Thymus (tissue), 14 donors: ENCODE measurements at places on chromosomes 16 and 17.

GRCh38 chr16:17397499-17397891, 73.3 kb downstream of the XYLT1 start:
- DNase-seq = no peak

GRCh38 chr17:75114552-75115314, 5.0 kb downstream of the ARMC7 start:
- DNase-seq = no peak

DNA sequence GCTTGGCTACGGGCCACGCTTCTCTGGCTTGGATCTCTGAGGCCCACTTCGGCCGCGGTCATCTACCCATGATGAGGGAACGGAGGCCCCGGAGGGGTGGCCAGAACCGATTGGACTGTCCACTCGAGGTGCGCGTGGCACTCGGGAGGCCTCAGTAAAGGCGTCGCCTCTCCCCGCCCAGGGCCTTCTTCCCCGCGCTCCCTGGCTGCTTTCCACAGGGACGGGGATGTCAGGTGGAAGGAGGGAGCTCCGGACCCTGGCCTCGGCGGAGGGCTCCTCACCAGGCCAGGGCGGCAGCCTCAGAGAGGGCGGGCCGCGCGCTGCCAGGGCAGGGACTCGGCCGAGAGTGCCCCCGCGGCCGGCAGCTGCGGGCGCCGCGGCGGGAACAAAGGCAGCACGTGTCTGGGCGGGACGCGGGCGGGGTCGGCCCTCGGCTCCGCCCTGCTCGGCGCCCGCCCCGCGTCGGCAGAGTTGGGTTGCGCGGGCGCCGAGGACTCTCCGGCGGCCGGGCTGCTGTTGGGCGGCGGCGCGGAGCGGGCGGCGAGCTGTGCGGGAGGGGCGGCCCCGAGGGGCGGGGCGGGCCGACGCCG, 587 bp upstream of the CDK5R1 start:
- DNase-seq = peak; percentile 83

GRCh38 chr17:8059131-8059530, 20.3 kb downstream of the ALOX15B start:
- DNase-seq = no peak

GRCh38 chr17:60554377-60554788, 28.3 kb upstream of the APPBP2 start:
- no peak for DNase-seq

DNA sequence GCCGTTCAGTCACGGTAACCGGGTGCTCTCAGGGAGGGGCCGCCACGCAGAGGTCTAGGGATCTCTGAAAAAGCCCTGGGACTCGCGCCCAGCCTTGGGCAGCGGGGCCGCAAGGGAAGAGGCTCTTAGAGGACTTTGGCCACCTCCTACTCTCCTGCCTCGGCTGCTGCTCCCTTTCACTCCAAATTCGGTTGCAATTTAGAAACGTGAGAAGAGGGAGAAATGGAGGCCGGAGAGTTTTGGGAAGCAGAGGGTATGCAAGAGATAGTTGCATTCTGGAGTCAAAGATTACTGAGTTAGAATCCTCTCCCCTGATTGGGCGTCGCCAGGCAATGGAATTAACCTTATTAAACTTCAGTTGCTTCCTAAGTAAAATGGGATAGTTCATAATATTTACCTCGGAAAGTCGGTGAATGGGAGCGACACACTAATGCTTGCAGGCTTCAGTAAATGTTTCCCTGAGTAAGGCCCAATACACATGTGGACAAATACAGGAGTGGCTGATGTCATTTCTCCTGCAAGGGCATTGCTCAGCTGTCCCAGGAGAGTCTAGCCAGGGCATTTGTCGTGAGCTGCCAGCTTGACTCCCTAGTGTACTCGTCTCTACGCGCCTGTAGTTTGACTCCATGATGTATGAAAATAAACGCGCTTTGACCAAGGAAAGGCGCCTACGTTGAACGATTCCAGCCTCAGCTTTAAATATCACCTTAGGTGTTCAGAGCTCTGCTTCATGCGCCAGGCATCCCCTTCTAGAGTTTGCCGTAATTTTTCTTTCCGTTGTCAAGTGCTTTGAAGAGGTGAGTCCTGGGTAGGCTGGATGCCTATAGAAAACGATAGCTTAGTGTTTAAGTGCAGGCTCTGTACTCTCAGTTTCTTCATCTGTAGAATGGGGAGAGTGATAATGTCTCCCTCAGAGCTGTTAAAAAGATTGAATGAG, 667 bp downstream of the OGFOD1 start:
- peak; percentile 37 for DNase-seq

DNA sequence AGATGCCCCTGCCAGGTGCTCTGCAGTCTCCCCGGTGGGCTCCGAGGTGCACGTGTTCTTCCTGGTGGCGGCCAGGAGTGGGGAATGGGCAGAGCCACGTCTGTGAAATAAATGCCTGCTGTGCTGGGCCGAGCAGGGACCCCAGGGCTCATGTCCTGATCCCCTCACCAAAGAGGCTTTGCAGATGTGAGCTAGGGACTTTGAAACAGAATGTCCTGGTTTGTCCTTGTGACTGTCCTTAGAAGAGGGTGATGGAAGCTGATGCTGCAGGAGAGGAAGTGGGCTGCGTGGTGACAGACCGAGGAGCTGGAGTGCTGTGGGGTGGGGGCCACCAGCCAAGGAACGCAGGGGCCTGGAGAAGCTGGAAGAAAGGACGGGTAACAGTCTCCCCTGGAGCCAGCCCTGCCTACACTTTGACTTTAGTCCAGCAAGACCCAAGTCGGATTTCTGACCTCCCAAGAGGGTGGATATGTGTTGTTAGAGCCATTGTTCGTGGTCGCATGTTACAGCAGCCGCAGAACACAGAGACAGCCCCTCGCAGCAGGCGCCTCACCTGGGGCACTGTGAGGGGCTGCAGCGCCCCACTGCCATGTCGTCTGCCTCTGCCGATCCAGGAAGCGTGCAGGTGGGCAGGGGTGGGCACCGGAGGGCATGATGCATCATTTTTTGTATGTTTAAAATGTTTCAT, 217.9 kb upstream of the CIBAR2 start:
- DNase-seq = no peak

DNA sequence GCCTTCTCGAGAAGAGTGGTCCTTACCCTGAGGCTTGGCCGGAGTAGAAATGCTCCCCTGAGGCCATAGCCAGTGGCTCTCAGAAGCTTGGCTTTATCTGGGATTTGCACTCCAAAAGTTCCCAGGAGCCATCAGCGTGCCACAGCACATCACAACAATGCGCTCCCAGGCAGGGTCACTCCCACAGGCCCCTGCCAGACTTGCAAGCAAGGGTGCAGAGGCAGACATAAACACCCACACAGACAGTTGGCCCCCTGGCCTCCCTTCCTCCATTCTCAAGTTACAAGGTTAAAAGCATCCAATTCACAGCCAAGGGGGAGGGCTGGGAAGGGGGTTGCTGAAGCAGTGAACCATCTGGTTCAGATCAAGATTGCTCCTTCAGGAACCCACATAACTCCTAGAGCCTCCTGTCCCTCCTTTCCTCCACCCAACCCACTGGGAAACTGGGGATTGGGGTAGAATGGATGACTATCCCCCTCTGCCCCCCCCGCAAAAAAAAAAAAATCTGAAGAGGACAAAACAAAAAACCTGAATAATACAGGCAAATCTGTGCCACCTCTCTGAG, 1.8 kb downstream of the ST3GAL2 start:
- DNase-seq = no peak
